ENCODE measurements at places on chromosomes 11 and 22. TPM values are rescaled to one million over a fixed set of nuclear protein-coding genes. Genes with fewer than 3 reads are reported as not detected.

Gene C2CD3
- total RNA-seq: 19.7 TPM

Gene HSPB2
- not detected for total RNA-seq

Gene SHISAL1
- 4.9 TPM for total RNA-seq

Gene INPP5J
- total RNA-seq: 0.58 TPM

Gene EEF1G
- total RNA-seq: 2,031 TPM

Gene MPZL2
- total RNA-seq: 0.20 TPM

Gene ADAMTS15
- 10.2 TPM for total RNA-seq

Gene LARGE2
- 3.1 TPM for total RNA-seq

Gene PHF21B
- total RNA-seq: 1.2 TPM

Gene APOA5
- not detected for total RNA-seq

Gene SRSF8
- total RNA-seq: 14.7 TPM

Gene TSKU
- 98.6 TPM for total RNA-seq

Gene OR51B5
- total RNA-seq: 0.47 TPM

Gene RAPSN
- total RNA-seq: not detected

Gene DENND6B
- total RNA-seq: 1.6 TPM

Gene GRK3
- 4.3 TPM for total RNA-seq

Gene AQP11
- total RNA-seq: 1.3 TPM

Gene SLC22A8
- not detected for total RNA-seq

Gene TMEM45B
- not detected for total RNA-seq

Gene ZMAT5
- 16.4 TPM for total RNA-seq

Gene GUCY1A2
- 0.06 TPM for total RNA-seq

Gene TMPRSS5
- total RNA-seq: 0.09 TPM

Gene FXYD6
- total RNA-seq: 0.32 TPM

Gene ALDH3B2
- not detected for total RNA-seq

Gene CRYBB3
- not detected for total RNA-seq

Gene IL18
- total RNA-seq: 74.9 TPM

Gene SLC16A8
- total RNA-seq: not detected

Gene MS4A4A
- not detected for total RNA-seq

Gene CAVIN3
- 19.2 TPM for total RNA-seq

Gene FREY1
- 0.20 TPM for total RNA-seq

Gene LMO2
- 0.91 TPM for total RNA-seq

Gene NAALAD2
- not detected for total RNA-seq

Gene ANGPTL5
- total RNA-seq: not detected

Gene P4HA3
- 49.8 TPM for total RNA-seq

Gene DNAJB7
- total RNA-seq: not detected

Data from A549 treated with ZK216348 at 1 μM for 4 hours (cell line).